ENCODE measurements at places on chromosomes 7 and 10.

DNA sequence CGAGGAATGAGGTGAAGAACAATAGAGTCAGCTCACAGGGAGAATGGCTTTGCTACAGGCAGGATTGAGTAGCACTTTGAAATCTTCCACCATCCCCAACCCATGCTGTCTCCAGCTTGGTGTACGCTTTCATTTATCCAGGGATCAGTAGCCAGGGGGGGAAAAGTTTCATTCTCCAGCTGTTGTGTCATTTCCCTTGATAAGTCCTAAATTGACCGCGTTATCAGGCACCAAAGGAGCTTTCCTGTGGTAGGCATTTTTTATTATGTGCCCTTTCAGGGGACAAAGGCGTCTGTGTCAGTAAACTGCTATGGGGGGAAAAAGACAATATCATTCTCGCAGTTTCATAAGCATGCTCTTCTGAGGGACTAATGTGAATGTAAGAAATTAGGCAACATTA is 106.6 kb upstream of the YAE1 start:
- no peak for DNase-seq

- DNase-seq: no peak
These were observed 42.2 kb downstream of the XPNPEP1 start for GRCh38 chr10:109880886-109881768.

GRCh38 chr10:85635650-85636049 is 730.9 kb downstream of the GRID1 start:
- DNase-seq: no peak

- DNase-seq: no peak
These were observed 5.9 kb downstream of the ZKSCAN1 start for GRCh38 chr7:100021297-100021696.

DNA sequence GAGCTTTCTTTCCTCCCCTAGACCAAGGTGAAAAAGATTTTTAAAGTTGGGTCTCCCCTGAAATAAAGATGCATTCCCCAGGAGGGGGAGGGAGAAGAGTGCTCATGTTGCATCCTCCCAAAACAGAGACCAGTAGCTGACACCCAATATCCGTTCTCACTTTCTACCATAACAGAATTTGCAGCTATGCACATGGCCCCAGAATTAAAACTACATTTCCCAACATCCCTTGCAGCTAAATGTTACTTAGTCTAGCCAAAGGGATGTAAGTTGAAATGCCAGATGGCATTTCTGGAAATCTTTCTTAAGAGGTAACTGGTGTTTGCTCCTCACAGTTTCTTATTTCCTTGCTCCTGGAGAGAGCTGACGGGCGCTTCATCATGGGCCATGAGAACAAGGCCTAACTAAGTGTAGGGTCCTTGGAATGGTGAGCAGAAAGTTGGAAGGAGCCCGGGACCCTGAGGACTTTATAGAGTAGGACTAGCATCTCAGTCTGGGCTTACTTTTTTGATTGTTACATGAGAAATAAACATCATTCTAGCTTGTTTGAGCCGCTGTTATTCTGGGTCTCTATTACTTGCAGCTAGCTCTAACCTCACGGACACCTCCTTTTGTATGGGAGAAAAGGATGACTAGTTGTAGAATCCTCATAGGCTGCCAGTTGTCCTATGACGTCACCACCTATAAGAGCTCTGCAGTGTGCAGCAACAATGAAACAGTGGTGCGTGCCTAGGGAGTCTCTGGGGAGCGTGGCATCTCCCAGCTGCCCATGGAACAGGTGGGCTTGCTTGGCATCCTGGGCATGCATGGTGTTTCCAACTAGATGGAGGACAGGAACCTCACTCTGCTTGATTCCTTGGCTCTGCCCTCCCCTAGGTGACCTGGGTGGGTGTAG is 46.1 kb upstream of the EXOC6 start:
- DNase-seq: no peak

- DNase-seq: no peak
These were observed 1164.0 kb upstream of the CELF2 start for GRCh38 chr10:9853405-9854355.

- DNase-seq: no peak
These were observed 68.6 kb upstream of the MEOX2 start for GRCh38 chr7:15755061-15755460.
